ENCODE measurements at places on chromosomes 2 and 18.
A peak's percentile ranks its signal among the peaks of the same experiment; 100 is the strongest.

GRCh38 chr2:74530239-74531187 lies 780 bp downstream of the HTRA2 start:
- DNase-seq = peak; percentile 85

DNA sequence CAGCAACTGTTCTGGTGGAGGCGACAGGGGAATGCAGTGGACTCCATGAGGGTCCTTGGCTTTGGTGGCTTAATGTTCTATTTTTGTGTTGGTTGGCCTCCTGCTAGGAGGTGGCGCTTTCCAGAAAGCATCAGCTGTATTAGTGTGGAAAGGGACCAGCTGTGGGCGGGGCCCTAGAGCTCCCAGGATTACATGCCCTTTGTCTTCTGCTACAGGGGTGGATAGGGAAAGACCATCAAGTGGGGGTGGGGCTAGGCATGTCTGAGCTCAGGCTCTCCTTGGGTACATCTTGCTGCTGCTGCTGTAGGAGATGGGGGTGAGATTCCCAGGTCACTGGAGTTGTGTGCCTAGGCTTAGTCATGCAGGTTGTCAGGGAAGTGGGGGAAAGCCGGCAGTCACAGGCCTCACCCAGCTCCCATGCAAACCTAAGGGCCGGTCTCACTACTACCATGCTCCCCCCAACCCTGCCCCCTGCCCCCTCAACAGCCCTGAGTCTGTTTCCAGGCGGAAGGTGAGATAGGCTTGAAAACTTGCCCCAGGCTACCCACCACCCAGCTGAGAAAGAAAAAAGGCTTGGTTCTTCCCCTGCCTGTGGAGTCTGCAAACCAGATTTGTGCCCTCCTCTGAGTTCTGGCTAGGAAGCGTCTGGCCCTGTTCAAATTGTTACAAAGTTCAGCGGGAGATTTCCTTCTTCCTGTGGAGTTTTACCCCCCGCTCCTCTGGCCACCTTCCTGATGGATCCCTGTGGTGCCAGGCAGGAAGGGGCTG lies 141.3 kb upstream of the LYPD1 start:
- no peak for DNase-seq

GRCh38 chr18:10518595-10519255 lies 7.1 kb upstream of the NAPG start:
- DNase-seq = no peak

DNA sequence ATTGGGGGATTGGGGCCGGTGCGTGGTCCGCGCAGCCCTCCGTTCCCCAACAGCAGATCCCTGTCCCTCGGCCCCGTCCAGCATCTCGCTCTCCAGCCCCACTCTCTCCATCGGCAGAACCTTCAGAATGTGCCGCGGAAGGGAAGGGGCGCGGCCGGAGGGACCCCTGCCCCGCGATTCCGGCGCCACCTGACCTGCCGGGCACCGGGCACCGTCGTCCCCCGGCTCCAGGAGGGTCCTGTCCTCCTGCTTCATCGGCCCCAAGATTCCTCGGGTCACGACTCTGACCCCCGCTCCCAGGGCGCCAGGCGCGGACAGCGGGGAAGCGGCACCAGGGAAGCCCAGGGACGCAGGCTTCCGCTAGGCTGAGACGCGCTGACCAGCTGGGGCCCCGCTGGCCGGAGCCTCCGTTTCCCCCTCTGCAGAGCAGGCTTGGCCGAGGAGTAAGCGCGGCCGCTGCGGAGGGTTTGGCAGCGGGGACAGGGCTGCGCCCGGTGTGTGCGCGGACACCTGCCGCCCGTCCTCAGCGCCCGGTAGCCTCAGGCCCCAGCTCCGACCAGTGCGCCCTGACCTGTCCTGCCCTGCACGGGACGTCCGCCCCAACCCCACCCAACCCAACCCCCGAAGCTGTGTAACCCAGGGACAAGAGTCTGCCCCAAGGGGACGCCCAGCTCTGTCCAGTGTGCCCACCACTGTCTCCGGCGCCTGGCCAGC lies 16.8 kb upstream of the BOK start:
- peak; percentile 36 for DNase-seq

- no peak for DNase-seq
These were observed 1.9 kb downstream of the STK17B start for GRCh38 chr2:196169516-196169915.

DNA sequence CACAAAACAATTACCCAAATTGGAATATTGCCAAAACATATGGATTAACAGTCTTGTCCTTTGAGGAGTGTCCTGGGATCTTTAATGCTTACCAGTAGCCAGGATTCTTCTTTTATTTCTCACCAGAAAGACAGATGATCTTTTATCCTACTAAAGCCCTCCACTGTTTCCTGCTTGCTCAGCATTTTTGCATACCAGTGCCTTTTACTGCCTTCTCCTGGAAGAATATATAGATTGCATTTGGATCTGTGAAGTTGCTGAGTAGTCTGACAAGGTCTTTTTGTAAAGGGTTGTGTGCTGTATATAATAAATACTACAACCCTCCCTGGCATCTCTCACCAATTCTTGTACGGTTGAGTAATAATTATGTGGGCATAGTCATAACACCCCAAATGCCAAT lies 652.2 kb downstream of the LRRTM4 start:
- DNase-seq = no peak

DNA sequence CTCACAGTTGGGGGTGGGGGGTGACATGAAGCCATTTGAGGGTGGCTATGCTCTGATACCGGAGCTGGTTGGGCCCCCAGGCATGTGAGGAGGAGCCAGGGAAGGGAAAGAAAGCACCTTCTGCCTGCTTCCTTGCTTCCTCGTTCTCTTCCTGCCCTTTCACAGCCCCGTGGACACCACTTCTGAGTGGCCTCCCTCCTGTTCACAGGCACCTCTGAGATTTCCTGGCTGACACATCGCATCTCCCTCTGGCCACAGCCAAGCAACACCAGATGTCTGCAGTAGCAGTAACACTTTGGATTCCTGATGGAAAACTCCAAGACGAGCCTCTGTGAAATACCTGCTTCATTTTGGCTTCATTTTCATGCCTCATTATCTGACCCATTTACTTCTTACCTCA lies 64.7 kb upstream of the ST3GAL5 start:
- DNase-seq = no peak

DNA sequence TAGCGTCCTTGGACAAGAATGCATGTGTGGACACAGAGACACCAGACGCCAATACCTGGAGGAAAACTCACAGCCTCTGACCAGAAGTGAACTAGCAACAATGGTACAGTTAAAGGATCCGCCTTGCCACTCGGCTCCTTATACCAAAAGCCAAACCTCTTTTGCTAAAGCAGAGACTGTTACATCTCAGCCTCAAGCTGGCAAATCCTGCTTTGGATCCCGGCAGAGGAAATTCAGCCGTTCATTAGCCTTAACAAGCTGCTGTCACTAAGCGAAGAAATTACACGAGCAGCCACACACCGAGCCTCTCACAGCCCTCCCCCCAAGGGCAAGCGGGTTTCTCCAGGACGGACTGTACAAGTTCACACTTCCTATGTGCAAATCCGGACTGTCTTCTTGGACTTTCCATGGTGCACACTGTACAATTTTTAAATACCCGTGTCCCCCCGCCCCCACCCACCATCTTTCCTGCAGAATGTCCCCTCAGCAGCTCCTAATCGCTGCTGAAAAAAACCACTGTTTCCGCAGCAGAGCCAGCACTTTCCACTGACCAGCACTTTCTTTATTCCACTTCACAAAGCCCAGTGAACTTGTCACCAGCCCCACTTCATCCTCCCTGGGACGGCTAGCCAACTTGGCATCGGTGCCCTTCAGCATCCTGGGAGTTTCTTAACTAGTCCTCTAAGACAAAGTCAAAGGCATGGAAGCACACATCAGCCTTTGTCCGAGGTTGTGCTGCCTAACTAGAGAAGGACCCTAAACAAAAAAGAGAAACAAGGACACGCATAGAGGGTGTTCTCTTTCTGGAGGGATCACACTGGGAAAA lies 1.5 kb downstream of the KLF7 start:
- no peak for DNase-seq

DNA sequence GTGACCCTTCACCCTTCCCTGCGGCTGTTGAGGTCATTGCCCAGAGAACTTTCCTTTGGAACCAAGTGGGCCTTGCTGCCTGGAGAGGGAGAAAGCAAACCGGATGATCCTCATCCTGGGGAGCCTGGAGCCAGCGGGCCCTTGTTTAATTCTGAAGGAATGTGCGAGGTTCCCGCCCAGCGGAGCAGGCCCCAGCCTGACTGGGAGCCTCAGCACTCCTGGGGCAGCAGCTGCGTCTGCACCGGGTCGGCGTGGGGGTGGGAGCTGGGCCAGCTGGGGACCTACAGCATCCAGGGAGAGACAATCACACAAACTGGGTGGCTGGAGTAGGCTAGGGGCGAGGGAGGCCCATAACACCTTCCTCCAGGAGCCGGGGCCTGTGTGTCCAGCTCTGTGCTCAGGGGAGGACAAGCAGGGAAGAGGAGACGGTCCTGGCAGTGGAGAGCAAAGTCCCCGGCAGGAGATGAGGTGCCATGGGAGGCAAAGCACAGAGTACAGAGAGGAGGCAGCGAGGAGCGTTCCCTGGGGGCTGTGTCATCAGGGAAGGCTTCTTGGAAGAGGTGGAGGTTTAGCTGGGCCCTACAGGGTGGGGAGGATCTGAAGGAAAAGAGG lies 61.9 kb upstream of the HAAO start:
- DNase-seq = no peak

DNA sequence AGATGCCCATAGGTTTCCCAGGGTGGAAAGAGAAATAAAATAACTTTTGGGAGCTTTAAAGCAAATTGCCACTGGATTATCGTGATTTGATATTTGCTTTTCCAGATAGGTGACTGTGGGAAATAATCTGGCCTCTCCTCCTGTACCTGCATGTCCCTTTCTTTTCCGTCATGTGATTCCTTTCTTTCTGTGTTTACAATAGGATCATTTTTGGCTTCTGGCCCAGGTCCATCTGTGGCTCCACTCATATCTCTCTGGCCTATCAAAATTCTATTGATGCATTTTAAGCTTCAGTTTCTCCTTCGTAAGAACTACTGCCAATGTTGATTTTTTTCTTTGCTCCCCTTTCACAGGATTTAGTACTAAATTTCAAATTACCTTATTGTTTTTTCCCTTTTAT lies 153.6 kb downstream of the CCDC85A start:
- no peak for DNase-seq

GRCh38 chr2:181763423-181763822 lies 83.1 kb upstream of the NEUROD1 start:
- DNase-seq = no peak

DNA sequence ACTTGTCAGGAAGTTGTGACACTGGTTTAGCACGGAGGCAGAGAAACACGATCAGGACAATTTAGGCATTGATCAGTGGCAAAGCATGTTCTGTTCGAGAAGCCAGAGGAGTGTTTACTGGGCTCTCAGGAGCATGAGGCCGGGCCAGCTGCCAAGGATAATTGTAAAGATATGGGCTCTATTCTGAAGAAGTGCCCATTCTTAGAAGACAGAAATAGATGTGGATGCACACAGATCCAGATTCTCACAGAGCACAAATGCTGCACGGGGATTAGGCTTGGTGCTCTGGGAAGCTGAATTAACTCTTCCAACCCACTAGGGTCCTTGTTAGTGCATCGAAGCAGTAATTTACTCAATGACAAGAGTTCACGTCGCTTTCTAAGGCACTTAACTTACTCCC lies 16.2 kb downstream of the AFF3 start:
- no peak for DNase-seq

DNA sequence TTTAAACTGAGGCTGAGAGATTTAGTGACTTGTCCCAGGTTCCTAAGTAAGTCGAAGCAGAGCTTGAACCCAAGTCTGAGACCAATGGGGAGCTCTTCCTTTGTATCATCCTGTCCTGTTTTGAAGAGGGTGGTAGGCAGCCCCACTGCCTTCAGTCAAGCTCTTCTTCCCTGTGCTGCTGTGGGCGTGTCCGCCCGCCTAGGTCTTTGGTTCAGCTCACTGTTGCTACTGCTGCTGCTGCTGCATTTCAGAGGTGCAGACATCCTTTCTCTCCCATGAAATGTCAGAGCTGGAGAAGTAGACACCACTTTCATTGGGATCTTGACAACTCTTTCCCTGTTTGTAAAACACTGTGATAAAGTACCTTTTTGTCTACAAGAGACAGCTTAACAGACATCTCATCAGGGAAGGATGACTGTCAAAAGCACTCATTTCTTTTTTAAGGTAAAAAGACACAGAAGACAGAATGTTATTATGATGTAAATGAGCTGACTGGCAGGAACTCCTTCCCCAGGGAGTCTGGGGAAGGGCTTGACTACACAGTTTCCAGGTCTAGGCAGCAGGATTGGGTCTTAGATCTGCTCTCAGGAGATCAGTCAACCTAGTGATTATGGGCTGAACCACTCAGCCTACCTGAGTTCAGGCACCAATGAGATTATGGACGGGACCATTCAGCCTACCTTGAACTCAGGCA lies 91.7 kb upstream of the TRIB2 start:
- no peak for DNase-seq
